ENCODE measurements at places on chromosomes 6 and 20. TPM values are rescaled to one million over a fixed set of nuclear protein-coding genes. Genes with fewer than 3 reads are reported as not detected.

GRCh38 chr6:34086558-34086957 is 59.3 kb downstream of the GRM4 start:
- no peak for DNase-seq

The LY6G6D gene
- not detected for total RNA-seq

The PPP1R16B gene
- not detected for total RNA-seq

The TNFAIP3 gene
- 7.8 TPM for total RNA-seq

The BTNL2 gene
- not detected for total RNA-seq

DNA sequence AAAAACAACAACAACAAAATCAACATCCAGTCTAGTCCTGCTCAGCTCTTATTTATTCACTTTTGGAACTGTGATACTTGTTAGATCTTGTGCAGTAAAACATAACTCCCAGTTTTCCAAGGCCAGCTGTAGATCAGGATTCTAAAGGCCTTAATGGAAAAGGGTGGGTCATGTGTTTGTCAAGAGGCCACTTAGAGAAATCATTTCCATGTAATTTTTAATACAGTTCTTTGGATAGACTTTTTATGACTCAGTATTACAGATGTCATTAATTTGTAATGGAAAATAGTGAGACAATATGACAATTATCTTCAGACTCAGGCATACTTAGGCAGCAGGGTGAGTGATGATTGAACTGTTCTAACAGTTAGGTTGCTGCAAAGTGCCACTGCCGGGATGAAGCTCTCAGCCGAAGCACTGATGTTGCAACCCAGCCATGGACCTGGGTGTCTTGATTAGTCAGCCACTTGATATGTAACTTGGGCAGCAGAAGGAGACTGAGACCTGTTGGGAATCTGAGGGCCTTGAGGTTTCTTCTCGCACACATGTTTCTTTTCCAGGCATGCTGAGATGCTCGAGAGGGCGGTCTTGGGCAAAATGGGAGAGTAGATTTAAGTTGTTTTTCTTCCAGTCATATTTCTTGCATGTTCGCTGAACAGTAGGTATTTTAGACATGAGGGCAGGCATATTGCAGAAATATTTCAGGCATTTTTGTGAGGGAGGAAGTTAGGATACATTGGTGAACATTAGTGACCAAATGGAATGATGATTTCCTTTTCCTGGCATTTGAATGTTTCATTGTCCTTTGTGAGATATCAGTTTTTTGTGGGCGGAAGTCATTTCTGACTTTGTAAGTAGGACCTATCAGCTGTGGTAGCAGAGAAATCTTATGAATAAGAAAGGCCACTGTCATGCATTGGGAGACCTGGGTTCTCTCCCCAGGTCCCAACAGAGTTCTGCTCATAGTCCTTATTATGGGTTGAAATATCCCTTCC is 52.3 kb downstream of the SLX4IP start:
- DNase-seq: no peak

The NKX2-2 gene
- not detected for total RNA-seq

GRCh38 chr6:3912361-3913076 is 63.3 kb downstream of the FAM50B start:
- DNase-seq: no peak

The ELOVL2 gene
- 0.05 TPM for total RNA-seq

DNA sequence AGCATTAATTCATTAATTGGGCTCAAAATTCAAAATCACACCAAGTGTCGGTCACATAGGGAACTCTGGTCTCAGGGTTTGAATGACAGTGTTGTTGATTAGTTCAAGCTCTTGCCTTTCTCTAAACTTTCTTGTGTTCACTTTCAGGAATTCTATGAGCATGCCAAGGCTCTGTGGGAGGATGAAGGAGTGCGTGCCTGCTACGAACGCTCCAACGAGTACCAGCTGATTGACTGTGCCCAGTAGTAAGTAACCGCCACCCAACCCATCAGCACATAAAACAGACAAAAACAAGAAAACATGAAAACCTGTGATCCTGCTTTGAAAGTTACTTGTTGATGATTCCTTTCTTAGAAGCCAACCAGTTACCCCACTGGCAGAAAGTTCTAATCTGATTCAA is 52.7 kb downstream of the GNAS start:
- DNase-seq: no peak

The RNF182 gene
- total RNA-seq: 8.1 TPM

DNA sequence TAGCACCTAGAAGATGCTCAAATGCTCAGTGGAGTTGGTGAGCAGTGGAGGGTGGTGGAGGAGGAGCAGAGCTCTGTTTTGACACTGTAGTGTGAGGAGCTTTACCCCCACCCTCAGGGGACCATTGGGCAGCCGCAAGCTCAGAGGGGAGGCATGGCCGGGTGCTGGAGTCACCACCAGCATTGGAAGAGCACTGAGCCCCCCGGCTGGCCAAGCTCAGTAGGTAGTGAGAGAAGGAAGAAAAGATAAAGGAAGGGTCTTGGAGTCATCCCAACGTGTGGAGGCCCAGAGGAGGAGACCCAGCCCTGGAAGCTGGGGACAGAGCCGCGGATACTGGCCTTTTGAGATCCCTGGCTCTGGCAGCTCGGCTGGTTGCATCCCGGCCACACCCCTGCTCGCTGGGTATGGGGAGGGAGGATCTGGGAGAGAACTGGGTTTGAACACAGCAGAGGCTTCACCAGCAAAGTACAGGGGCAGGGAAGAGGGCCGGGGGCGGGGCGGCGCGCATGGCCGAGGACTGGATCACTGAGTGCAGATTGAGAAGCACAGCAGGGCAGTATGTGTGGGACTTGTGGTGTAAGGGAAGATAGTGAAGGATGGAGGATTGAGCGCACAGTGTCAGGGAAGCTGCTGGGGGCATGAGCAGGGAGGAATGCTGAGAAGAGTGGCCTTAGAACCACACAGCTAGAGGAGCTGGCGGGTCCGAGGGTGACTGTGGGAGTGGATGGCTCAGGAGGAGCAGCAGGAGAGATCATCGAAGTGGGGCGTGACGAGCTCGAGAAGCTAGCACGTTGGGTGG is 24.4 kb downstream of the SYNDIG1 start:
- DNase-seq: no peak

GRCh38 chr20:25453035-25453810 is 45.8 kb downstream of the GINS1 start:
- DNase-seq: no peak

The THEMIS gene
- not detected for total RNA-seq

DNA sequence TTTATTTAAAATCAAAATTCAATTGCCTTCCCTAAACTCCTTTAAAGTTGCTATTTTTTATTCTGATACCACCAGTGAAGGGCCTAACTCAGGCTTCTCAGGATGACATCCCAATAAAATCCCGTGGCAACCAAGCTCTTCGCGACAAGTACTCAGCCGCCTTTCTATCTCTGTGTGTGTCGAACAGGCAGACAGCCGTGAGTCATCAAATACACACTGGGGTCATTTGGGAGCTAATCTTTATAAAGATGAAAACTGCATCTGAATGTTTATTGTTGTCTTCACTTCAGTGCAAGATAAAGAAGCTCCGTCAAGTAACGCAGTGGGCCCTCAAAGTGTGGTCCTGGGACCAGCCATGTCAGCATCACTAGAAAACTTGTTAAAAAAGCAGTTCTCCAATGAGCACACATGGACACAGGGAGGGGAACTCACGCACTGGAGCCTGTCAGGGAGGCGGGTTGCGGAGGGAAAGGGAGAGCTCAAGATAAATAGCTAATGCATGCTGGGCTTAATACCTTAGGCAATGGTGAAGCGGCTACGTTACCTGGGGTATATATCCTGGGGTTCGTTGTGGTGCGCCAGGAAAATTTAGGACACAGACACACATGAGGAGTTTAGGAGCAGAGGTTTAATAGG is 119.3 kb downstream of the RNF144B start:
- DNase-seq: no peak

- no peak for DNase-seq
Measured at GRCh38 chr6:157635388-157636244, 187.4 kb upstream of the SNX9 start.

GRCh38 chr6:29005183-29005885 is at the start of gene ZNF311:
Gene ZNF311 (minus strand): TSS chr6:29005315. CDS start chr6:29003954, 1,361 bp downstream.
- DNase-seq: peak; percentile 67
